ENCODE measurements at places on chromosomes 6 and 20.

DNA sequence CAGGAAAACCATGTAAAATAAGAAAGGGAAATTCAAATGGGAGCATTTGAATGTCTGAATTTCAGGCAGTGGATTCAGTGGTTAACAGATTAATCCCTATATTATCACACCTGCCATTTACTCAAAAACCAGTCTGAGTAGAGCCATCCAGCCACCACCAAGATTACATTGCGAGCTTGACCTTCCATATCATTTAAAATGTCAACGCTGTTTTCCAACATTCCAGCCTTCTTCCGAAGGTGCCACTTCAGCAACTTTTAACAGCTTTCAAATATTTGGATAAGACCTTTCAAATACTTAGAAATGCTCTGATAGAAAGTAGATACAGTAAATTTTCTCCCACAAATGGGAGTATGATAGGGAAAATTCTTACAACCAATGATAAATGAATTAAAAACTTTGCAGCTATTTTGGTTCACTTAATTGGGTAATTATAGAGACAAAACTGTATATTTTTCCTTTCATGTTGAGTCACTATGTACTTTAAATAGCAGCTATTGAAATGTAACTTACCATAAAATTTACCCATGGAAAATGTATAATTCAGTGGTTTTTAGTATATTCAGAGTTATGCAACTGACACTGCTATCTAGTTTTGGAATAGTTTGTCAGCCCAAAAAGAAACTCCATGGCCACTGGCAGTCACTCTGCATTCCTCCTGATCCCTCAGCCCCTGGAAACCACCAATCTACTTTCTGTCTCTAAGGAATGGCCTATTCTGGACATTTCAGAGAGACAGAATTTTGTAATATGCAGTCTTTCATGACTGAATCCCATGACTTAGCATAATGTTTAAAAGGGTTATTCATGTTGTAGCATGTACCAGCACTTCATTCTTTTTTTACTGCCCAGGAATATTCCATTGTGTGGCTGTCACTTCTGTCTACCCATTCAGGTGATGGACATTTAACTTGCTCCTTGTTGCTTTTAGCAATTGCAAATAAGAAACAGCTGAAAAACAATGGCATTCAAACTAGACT, 21.5 kb downstream of the EZR start:
- DNase-seq = no peak

DNA sequence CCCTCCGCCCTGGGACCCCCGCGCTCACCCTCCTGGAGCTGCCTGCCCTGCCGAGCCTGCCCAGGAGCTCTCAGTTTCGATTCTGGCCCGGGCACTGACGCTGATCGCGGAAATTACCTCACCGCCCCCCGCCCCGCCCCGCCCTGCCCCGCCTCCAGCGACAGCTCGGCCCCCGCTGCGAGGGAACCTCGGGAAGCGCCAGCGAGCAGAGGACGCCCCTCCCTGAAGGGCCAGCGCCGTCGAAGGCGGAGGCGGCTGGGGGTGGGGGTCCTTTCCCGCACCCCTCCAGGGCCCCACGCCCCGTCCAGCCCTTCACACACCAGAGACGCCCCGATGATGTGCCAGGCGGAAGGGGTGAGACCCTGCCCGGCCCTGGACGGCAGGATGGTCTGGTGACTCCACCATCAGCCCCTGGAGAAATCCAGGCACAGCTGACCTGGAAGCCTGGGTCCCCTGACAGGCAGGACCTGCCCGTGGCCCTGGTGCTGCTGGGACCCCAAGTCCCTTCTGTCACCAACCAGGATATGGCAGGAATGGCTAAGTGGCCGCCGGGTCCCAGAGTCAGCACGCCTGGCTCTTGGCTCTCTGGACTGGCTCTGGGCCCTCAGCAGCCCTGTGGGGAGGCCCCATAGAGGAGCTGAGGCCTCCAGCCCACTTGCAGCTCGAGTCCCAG, at the start of gene HELZ2:
Gene HELZ2, minus strand, starts transcription at position 84 of the 673 bp plus-strand sequence. CDS start 1,854 bp downstream, outside the sequence.
- DNase-seq = peak; percentile 61

DNA sequence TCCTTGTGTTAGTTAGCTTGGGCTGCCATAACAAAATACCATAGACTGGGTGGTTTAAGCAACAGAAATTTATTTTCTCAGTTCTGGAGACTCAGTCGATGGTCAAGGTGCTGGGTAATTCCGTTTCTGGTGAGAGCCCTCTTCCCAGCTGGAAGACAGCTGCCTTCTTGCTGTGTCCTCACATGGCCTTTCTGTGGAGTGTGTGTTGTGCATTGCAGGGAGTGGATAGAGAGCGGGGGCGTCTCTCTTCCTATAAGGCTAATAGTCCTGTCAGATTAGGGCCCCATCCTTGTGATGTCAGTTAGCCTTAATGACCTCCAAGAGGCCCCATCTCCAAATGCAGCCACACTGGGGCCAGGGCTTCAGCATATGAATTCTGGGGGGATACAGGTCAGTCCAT, 19.2 kb downstream of the CHMP4B start:
- no peak for DNase-seq

DNA sequence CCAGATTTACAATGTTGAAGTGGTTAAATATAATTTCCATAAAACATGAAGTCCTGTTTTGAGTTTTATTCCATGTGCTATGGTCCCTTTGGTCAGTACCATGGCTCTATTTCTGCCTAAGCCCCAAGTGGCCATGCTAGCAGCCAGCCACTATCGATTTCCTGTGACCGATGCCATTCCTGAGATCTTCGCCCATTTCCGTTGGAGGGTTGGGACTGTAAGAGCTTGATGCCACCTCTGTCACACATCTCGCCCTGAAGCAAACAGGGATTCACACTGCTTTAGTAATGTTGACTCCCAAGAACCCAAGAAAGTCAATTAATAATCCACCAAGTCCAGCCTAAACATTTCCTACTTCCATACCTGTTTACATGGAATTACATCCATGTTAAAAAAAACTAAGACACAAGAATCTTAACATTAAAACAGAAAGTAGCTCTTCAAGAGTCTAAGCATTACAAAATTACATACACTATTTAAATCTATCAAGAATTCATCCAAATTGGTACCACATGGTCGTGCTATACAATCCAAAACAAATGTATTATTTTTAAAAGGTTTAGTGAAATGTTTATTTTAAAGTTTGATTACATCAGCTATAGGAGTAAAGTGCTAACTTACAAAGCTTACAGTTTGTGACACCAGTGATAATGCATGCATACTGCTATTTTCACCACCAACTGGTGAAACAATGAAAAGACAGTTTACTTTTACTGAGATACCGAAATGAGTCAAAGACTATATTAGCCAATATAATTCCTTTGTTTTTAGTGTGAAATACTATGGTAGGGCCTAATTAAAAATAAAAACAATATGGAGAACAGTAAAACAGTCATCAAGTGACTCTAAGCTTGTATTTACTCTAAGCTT, 2.5 kb downstream of the RBM39 start:
- no peak for DNase-seq

DNA sequence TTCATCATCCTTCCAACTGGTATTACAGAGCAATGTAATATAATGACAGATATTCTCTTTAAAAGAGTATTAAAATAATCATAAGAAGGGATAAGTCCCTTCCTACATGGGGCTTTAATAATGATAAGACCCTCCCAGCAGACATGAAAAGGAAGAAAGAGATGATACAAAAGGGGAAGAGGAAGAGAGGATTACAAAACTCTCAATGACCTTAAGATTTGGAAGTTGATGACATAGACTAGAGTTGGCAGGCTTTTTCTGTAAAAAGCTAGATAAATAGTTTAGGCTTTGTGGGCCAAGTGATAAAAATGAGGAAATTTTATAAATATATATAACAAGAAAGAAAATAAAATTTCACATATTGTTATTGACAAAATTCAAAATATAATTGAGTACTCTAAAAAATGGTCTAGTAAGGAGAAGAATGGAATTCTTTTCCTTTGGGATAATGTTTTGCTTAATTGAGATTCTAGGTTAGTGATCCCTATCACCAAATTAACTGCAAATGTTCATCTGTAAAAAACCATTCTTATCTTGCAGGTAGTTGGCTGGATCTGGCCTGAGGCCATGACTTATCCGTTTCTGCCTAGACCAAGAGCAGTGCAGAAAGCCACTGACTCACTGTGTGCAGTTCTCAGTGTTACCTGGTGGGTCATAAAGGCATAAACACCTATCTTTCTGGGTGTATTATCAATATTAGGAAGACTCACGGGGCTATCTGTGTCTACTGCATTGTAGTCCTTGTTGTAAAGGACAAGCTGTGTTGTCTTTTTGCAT, 11.0 kb downstream of the RIPOR2 start:
- DNase-seq = no peak

DNA sequence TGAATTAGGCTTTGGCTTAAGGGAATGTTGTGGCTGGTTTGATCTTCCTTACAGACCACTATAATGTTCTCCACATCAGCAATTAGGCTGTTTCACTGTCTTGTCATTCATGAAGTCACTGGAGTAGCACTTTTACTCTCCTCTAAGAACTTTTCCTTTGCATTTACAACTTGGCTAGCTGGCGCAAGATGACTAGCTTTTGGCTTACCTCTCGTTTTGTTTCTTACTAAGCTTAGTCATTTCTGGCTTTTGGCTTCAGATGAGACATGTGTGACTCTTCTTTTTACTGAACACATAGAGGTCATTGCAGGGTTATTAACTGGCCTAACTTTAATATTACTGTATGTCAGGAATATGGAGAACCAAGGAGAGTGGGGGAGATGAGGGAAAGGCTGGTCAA, 143.2 kb downstream of the PTCHD4 start:
- no peak for DNase-seq

DNA sequence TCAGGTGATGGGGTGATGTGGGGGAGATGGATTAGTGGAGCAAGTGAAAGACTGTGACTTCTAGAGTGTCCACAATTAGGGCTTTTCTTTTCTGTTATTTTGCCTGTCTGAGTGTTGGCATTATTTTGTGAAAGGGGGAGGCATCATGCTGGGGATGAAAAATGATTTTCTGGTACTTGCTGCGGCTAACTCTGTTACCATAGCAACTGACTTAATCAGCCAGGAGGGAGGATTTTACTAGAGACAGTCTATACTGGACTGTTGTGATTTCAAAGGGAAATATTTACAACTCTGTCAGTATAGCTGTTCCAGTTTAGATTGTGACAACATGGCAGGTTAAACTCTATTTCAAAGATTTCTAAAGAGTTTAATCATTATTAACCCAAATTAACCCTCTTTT, 30.4 kb upstream of the MRAP2 start:
- no peak for DNase-seq

DNA sequence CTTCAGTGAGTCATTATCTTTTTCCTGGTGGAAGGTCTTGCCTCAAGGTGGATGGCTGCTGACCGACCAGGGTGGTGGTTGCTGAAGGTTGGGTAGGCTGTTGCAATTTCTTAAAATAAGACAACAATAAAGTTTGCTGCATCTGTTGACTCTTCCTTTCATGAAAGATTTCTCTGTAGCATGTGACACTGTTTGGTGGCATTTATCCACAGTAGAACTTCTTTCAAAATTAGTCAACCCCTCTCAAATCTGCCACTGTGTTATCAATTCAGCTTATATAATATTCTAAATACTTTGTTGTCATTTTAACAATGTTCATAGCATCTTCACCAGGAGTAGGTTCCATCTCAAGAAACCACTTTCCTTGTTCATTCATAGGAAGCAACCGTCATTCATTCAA, 66.8 kb upstream of the ATXN1 start:
- DNase-seq = no peak

DNA sequence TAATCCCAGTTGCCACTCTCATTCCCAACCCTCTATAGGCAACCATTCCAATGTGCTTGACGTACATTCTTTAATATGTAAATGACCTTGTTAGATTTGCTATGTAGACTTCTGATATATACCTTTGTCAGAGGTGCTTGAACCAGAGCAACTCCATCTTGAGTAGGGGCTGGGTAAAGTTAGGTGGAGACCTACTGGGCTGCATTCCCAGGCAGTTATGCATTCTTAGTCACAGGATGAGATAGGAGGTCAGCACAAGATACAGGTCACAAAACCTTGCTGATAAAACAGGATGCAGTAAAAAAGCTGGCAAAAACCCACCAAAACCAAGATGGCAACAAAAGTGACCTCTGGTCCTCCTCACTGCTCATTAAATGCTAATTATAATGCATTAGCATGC, 8.3 kb upstream of the HM13 start:
- DNase-seq = no peak

DNA sequence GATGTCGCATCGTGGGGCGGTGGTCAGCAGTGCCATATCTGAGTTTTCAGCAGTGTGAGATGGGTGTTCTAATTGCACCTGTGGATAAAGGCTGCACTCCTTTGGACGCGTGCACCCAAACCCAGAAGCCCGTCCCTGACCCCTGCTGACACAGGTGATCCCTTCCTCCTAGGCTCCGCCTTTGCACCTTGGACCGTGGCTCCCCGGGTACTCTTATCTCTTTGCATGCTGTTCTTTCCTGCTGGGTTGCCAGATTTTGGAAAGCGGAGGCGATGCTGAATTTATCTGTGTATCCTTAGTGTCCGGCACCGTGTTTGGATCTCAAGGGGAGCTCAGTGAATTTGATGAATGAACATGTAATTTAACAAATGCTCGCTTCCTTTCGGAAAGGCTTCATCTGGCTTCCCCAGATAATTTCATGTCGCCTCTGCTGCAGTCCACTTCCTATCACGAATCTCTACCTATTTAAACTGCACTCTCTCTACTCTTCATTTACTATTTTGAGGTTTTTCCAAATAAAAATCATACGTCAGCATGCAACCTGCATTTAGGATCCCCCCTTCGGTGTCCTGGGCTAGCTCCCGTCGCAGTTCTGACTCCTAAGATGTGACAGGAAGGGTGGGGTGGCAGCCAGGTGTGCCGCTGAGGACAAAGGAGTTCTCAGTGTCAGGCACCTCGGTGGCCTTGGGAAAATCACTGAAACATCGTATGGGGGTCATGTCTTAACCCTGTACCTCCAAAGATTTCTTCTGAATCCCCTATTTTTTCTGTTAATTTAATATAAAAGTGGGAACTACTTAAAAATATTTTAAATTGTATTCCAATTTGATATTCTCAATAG, 753 bp upstream of the PERP start:
- DNase-seq = no peak

DNA sequence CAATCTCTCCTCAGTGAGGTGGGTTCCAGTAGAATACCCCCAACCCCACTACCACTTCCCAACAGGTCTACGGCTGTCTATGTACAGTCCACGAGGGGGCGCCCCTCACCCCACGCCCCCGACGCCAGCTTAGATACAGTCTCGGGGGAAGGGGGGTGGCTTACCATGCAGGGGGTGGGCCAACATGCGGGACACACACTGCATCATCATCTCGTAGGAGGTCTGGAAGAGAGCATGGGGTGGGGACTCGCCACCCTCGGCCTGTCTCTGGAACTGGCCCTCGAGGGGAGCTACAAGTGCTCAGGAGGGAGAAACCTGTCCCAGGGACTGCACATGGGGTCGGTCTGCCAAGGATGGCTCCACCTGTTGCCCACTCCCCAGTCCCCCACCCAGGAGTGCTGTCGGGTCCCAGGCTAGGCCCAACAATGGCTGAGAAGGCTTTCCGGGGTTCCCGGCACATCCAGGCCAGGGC, 8.5 kb downstream of the MTCH1 start:
- no peak for DNase-seq

- no peak for DNase-seq
Observed at GRCh38 chr20:63223121-63223825, 7.3 kb upstream of the YTHDF1 start.
